ENCODE measurements at places on chromosomes 7 and 10. TPM values are rescaled to one million over a fixed set of nuclear protein-coding genes. Genes with fewer than 3 reads are reported as not detected.

The CACNA2D1 gene
- 61.6 TPM for total RNA-seq

The PDZD7 gene
- total RNA-seq = 1.4 TPM

The ANXA7 gene
- 148 TPM for total RNA-seq

The TMEM225B gene
- 0.55 TPM for total RNA-seq

The KLHDC10 gene
- 26.0 TPM for total RNA-seq

The PDK4 gene
- total RNA-seq = 0.12 TPM

The TMEM139 gene
- under 0.01 TPM for total RNA-seq

The RHOBTB1 gene
- 16.4 TPM for total RNA-seq

The FAM180A gene
- total RNA-seq = 24.9 TPM

The OPN1SW gene
- total RNA-seq = not detected

The LRRTM3 gene
- under 0.01 TPM for total RNA-seq

The GRM8 gene
- not detected for total RNA-seq

The SFTPD gene
- total RNA-seq = not detected

The PTPRZ1 gene
- 0.89 TPM for total RNA-seq

The ZMIZ1 gene
- total RNA-seq = 26.6 TPM

The LIMK1 gene
- 63.9 TPM for total RNA-seq

The AP4M1 gene
- total RNA-seq = 22.5 TPM

The PPP1R17 gene
- not detected for total RNA-seq

The MMD2 gene
- not detected for total RNA-seq

The RTKN2 gene
- total RNA-seq = 6.3 TPM

The GTF2IRD2 gene
- total RNA-seq = 5.2 TPM

The ADAM12 gene
- 40.8 TPM for total RNA-seq

The DRGX gene
- not detected for total RNA-seq

The CTAGE4 gene
- total RNA-seq = not detected

The IFIT1 gene
- 16.4 TPM for total RNA-seq

The BHLHA15 gene
- 1.3 TPM for total RNA-seq

The SUN3 gene
- total RNA-seq = not detected

The GRIFIN gene
- total RNA-seq = not detected

The CRHR2 gene
- not detected for total RNA-seq

The BCAP29 gene
- 120 TPM for total RNA-seq

The GRK5 gene
- 8.1 TPM for total RNA-seq

The THSD7A gene
- total RNA-seq = 0.50 TPM

The PLXDC2 gene
- total RNA-seq = 6.9 TPM

The PALD1 gene
- under 0.01 TPM for total RNA-seq

The GHRHR gene
- not detected for total RNA-seq

The ADRA2A gene
- 2.0 TPM for total RNA-seq

The SMKR1 gene
- 0.44 TPM for total RNA-seq
